ENCODE measurements at places on chromosomes 16 and 17.

- no peak for DNase-seq
Measured at GRCh38 chr16:28187595-28188004, 24.2 kb downstream of the XPO6 start.

DNA sequence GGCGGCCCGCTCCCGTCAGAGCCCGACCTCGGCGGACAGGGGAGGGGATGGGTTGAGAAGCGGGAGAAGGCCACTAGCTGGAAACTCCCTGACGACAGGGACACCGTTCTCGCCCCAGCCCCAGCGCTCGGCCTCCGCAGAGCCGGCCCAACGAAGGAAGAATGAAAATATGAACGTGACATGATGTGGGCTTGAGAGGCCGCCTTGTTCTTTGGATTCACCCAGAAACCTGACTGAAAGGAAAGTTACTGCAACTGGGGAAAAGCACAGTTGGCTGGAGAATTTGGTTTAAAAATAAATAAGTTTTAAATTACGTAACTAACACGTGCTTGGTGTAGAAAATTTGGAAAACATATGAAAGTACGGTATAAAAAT, 21.1 kb downstream of the NPTX1 start:
- peak; percentile 60 for DNase-seq

DNA sequence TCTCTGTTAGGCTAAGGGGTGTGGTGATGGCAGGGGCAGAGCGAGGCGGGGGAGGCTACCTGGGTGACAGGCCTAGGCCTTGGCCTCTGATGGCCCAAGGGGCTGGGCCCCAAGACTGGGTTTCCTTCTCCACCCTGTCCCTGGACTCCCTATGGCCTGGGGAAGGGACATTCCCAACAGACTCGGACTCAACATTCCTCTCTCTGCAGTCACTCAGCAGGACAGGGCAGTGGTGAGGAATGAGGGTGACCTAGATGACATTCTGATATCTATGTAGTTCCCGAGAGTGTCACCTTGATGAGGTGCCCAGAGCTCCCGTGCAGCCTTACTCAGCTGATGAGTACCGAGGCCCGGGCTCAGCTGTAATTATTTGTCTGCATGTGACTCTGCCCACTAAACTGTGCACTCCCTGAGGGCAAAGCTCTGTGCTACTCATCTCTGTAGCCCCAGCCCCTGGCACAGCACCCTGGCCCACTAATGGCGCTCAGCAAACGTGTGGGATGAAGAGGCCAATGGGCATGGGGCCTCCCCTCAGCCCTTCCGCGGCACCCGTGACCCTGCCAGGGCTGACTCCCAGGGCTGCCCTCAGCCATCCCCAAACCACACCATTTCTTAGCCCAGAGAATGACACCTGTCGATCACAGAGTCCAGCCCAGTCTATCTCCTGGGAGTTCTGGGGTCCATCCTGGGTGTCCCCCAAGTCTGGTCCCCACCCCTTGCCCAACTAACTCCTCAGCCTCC, 2.2 kb downstream of the PLCD3 start:
- no peak for DNase-seq

- peak; percentile 74 for DNase-seq
Measured at GRCh38 chr17:78826421-78826820, 14.2 kb downstream of the USP36 start.

DNA sequence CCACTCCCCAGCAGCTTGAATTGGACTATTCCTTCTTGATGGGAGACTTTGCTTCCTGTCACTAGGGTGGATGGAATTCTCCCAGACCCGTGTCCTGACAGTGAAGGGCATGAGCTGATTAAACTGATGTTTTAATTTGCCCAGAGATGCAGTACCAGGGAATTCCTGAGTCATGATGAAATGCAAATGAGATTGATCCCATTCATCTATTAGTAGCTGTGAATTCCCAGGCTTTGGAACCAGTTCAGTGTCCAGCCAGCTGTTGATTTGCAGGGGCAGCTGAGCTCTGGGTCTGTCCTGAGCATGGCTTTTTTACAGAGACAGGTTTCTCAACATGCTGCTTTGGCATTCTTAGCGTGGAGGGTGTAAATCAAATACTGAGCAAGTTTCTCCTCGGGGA, 157.9 kb downstream of the PITPNC1 start:
- DNase-seq, result peak; percentile 34

DNA sequence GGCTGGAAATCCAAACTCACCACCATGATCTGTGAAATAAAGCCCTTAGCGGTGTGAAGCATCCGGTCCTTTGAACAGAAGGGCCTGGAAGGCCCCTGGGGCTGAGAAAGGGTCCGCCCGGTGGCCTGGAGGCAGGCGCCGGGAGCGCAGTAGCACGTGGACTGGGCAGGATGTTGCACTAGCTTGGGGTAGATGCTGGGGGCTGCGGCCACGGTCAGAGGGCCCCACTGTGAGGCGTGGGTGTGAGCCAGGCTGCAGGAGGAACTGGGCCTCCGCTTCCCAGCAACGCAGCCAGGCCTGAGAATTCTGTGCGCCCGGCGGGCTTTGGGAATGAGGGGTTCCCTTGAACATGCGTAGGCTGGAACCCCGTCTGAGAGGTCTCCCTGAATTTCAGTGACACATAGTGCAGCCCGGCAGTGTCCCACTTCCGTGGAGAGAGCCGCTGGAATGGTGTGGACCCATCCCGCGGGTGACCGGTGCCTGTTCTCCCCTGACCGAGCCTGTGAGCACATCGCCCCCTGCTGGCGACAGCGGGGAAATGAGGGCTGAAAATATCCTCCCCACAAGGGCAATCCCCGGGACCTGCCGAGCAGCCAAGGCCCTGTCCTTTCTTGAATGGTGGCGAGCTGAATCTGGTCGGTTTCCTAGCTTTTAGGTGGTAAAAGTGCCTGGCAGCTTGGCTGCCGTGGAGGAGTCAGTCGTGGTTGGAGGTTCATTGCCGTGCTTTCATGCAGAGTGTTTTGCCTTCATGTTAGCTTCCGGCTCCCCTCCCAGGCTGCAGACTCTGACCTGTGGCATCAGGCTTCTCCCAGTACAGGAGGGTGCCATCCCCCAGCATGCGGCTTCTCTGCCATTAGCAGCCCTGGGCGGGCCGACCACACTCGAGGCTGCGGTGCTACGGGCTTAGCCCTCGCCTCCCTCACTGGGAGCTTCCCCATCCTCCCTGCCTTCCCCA, 43.8 kb downstream of the DNAJA2 start:
- peak; percentile 80 for DNase-seq

- DNase-seq, result no peak
Measured at GRCh38 chr17:72566671-72567484, 446.1 kb downstream of the SOX9 start.

DNA sequence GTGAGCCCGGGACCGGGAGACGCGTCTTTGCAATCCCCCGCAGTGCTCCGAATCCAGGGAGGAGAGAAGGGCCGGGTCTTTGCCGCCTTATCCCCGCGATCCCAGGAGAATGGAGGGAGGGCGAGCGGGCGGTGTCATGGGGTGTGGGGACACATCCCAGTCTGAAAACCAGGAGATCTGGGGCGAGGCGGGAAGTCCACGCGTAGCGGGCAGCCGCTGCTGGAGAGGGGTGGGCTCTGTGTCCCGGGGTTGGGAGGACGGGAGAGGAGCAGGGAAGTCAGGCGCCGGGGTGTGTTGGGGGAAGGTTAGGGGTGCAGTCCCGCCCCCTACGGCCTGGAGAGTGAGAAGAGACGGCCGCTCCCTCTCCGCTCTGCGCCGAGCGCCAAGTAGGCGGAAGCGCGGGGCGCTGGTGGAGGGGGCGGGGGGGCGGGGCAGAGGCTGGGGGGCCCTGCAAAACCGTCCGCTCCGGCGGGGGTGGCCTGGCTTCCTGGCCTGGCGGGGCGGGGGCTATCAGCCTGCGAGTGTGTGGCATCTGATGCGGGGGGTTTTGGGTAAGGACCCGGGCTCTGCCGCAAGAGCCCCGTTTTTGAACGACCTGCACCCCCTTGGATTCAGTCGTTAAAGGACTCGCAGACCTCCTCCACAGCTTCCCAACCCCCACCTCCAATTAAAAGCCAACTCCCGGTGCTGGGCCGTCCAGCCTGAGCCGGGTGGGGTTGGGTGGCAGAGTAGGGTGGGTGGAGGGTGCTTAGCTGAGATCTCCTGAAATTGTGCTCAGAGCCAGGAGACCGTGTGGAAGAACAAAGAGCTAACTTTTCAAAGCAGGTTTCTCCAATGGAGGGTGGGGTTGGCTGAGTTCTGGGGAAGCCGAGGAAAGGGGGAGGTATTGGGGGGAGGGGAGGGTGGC, 654 bp downstream of the LASP1 start:
- DNase-seq, result peak; percentile 53

GRCh38 chr17:29782917-29783316, 147.1 kb downstream of the SSH2 start:
- DNase-seq, result no peak

GRCh38 chr17:77439189-77440018, 298.6 kb downstream of the SEC14L1 start:
- no peak for DNase-seq
